ENCODE measurements at places on chromosomes 4 and X. TPM values are rescaled to one million over a fixed set of nuclear protein-coding genes. Genes with fewer than 3 reads are reported as not detected.
A peak's percentile ranks its signal among the peaks of the same experiment; 100 is the strongest.

- H3K36me3 ChIP-seq: no peaks in the 10 kb centered on the region
- no peak overlapping the region for H3K27ac ChIP-seq
- H3K27me3 ChIP-seq: no peaks in the 10 kb centered on the region
- DNase-seq: no peak
- no peak overlapping the region for H3K4me3 ChIP-seq
These were observed 66.3 kb downstream of the SMC1A start for GRCh38 chrX:53356186-53356585.

AMBN gene
- polyA plus RNA-seq: not detected

CLDN22 gene
- 0.06 TPM for polyA plus RNA-seq

DNA sequence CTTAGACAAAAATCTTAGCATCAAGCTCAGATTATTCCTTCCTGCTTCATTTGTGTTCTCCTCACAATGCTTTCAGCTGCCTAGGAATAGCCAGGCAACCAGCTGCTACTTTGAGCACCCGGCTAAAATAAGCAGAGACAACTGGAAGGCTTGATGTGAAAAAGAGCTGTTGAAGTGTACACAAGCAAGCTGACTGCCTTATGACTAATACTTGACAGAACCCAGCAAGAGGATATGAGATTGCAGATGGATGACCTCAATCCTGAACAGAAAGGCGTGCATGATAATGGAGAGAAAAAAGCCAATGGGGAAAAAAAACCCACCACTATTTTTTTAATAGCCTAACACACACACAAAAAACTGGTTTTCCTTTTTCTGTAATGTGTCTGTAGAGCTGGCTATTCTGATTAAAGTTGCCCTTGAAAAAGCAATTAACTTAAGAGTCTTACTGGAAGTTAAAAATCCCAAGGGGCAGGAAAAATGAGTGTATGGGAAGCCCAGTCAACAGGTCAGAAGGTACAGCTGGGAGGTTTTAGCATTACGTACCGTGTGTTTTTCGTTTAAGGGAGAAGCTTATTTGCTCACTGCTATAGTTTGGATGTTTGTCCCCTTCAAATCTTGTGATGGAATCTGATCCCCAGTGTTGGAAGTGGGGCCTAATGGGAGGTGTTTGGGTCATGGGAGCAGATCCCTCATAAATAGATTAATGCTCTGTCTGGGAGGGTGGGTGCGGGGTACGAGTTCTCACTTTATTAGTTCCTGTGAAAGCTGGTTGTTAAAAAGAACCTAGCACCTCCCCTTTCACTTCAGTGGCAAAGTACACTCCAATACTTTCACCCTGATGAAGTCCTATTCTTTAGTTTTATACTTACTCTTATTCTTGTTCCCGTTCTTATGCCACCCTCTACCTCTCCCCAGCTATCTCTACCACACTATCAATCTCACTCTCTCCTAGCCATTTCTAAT is 37.1 kb upstream of the HERC6 start:
- H3K36me3 ChIP-seq: no peaks in the 10 kb centered on the region
- no peaks in the 10 kb centered on the region for H3K27me3 ChIP-seq
- H3K4me3 ChIP-seq: no peak overlapping the region
- no peak overlapping the region for H3K27ac ChIP-seq

- no peaks in the 10 kb centered on the region for H3K36me3 ChIP-seq
- H3K27me3 ChIP-seq: no peaks in the 10 kb centered on the region
- no peak overlapping the region for H3K4me3 ChIP-seq
- H3K27ac ChIP-seq: no peak overlapping the region
- H3K4me1 ChIP-seq: no peaks in the 10 kb centered on the region
These were observed 329.4 kb upstream of the PABPC4L start for GRCh38 chr4:134531013-134531412.

- no peak overlapping the region for H3K4me3 ChIP-seq
- no peaks in the 10 kb centered on the region for H3K27me3 ChIP-seq
- no peaks in the 10 kb centered on the region for H3K36me3 ChIP-seq
These were observed 401.2 kb downstream of the TLL1 start for GRCh38 chr4:166274136-166274761.

ADGRG2 gene
- 0.22 TPM for polyA plus RNA-seq

RHOXF2 gene
- polyA plus RNA-seq: not detected

RPA4 gene
- polyA plus RNA-seq: not detected

NPY2R gene
- not detected for polyA plus RNA-seq

- no peaks in the 10 kb centered on the region for H3K36me3 ChIP-seq
- no peak overlapping the region for H3K4me3 ChIP-seq
- H3K27me3 ChIP-seq: no peaks in the 10 kb centered on the region
- no peaks in the 10 kb centered on the region for H3K4me1 ChIP-seq
These were observed 1699.8 kb upstream of the IGFBP7 start for GRCh38 chr4:58809948-58810347.

DNA sequence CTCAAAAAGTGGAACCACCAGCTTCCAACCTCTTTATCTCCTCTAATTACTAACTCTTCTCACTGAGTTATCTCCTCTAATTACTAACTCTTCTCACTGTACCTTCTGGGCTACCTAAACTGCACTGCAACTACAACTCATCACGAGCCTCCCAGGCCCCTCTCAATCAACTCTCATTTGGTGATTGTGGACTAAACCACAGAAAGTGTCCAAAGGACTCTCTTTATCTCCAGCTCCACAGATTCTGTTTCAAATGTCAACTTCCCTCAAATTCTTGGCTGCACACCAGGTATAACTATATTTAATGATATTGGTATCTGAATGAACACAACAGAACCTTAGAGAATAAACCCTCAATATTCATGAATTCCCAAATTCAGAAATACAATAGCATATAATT is 182.9 kb downstream of the MAML3 start:
- DNase-seq: no peak
- H3K4me3 ChIP-seq: no peak overlapping the region
- no peak overlapping the region for H3K27ac ChIP-seq
- no peaks in the 10 kb centered on the region for H3K27me3 ChIP-seq
- H3K4me1 ChIP-seq: no peaks in the 10 kb centered on the region

GRCh38 chrX:103220511-103221323 is 5.8 kb downstream of the BEX4 start:
- H3K4me3 ChIP-seq: no peak overlapping the region
- no peaks in the 10 kb centered on the region for H3K27me3 ChIP-seq
- no peak for DNase-seq
- H3K27ac ChIP-seq: no peak overlapping the region
- H3K36me3 ChIP-seq: peaks cover 3% of the 10 kb centered on the region

GRCh38 chrX:29012867-29013266 is 425.6 kb downstream of the IL1RAPL1 start:
- no peak for DNase-seq
- H3K27ac ChIP-seq: no peak overlapping the region
- no peaks in the 10 kb centered on the region for H3K36me3 ChIP-seq
- no peaks in the 10 kb centered on the region for H3K4me1 ChIP-seq

SRPX gene
- 5.1 TPM for polyA plus RNA-seq

GRCh38 chr4:186037692-186038658 is 31.0 kb upstream of the TLR3 start:
- H3K36me3 ChIP-seq: no peaks in the 10 kb centered on the region
- H3K27me3 ChIP-seq: no peaks in the 10 kb centered on the region
- H3K4me3 ChIP-seq: no peak overlapping the region
- H3K4me1 ChIP-seq: no peaks in the 10 kb centered on the region
- no peak overlapping the region for H3K27ac ChIP-seq
- peak; percentile 76 for DNase-seq

- no peaks in the 10 kb centered on the region for H3K36me3 ChIP-seq
- no peak overlapping the region for H3K4me3 ChIP-seq
- no peaks in the 10 kb centered on the region for H3K27me3 ChIP-seq
- no peak overlapping the region for H3K27ac ChIP-seq
- no peaks in the 10 kb centered on the region for H3K4me1 ChIP-seq
- no peak for DNase-seq
These were observed 31.6 kb upstream of the DDX3X start for GRCh38 chrX:41302370-41302769.

CLDN34 gene
- polyA plus RNA-seq: 0.10 TPM

PCYT1B gene
- 0.63 TPM for polyA plus RNA-seq

IQCM gene
- polyA plus RNA-seq: not detected

DNA sequence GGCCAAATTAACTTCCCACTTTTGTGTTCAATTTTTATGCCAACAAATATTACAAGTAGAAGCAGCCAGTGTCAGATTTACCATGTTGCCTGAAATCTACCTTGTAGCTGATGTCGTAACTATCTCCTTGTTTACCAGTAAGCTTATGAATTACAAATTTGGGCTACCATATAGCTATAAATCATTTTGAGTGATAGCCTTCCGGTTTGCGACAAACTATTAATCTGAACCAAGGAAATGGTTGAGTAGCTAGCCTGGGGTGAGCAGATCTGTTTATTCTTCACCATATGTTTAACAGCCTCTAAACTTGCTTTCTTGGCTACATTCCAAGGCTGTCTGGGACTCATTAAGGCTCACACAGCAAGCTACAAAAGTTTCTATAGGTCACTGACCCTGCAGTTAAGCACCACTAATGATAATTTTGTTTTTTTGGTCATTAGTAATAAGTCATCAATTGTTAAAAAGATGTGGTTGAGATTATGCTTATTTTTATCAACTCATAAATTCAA is 218.7 kb upstream of the SPOCK3 start:
- no peak for DNase-seq
- no peak overlapping the region for H3K27ac ChIP-seq
- no peaks in the 10 kb centered on the region for H3K27me3 ChIP-seq
- H3K4me1 ChIP-seq: no peaks in the 10 kb centered on the region
- no peak overlapping the region for H3K4me3 ChIP-seq

DNA sequence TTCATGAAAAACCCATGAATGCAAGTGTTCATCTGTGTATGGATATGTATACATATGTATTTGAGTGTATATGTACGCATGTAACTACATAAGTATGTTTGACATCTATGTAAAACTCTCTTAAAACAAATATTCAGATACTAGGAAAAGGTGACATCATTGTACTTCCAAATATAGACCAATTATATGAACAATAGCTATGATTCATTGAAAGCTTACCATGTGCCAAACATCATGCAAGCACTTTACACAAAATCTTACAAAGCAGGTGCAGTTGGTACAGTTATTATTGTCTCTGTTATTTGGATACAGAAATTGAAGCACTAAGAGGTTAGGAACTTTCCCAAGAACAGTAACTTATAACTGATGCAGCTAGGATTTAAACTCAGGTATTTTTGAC is 21.4 kb downstream of the MAGEB17 start:
- no peaks in the 10 kb centered on the region for H3K27me3 ChIP-seq
- H3K4me1 ChIP-seq: no peaks in the 10 kb centered on the region
- H3K4me3 ChIP-seq: no peak overlapping the region
- no peaks in the 10 kb centered on the region for H3K36me3 ChIP-seq
- H3K27ac ChIP-seq: no peak overlapping the region

MAGEB2 gene
- polyA plus RNA-seq: not detected

ACE2 gene
- polyA plus RNA-seq: 389 TPM

DNA sequence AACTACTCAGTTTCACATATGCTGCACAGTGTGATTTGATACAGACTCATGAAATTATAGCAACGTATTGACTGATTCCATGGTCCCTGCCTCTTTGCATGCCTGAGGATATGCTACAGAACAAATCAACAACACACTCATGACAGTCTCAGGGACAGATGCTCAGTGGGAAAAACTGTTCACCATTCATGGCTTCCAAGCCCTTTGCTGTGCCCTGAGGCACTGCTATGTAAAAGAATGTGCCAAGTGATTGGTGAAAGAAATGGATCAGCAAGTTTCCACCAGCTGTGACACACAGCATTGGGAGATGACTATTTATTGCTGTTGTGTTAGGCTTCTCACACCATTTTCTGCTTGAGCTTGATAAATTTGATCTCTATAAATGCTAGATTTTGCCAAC is 825.6 kb upstream of the INTU start:
- no peak overlapping the region for H3K27ac ChIP-seq
- H3K4me3 ChIP-seq: no peak overlapping the region
- no peaks in the 10 kb centered on the region for H3K36me3 ChIP-seq
- H3K4me1 ChIP-seq: no peaks in the 10 kb centered on the region
- H3K27me3 ChIP-seq: no peaks in the 10 kb centered on the region
- DNase-seq: no peak

CORIN gene
- polyA plus RNA-seq: not detected

DNA sequence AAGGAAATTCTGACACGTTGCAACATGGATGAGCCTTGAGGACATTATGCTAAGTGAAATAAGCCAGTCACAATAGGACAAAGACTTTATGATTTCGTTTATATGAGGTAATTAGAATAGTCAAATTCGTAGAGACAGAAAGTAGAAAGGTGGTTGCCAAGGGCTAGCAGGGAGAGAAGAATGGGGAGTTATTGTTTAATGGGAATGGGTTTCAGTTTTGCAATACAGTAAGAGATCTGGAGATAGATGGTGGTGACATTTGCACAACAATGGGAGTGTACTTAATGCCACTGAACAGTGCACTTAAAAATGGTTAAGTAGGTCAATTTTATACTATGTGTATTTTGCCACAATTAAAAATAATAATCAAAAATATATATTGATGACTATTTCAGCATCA is 43.4 kb upstream of the TMEM154 start:
- no peaks in the 10 kb centered on the region for H3K4me1 ChIP-seq
- no peaks in the 10 kb centered on the region for H3K27me3 ChIP-seq
- no peak overlapping the region for H3K4me3 ChIP-seq
- H3K36me3 ChIP-seq: no peaks in the 10 kb centered on the region
- no peak for DNase-seq

- no peaks in the 10 kb centered on the region for H3K4me1 ChIP-seq
- H3K4me3 ChIP-seq: no peak overlapping the region
- H3K36me3 ChIP-seq: no peaks in the 10 kb centered on the region
- DNase-seq: peak; percentile 37
These were observed 32.1 kb downstream of the NDUFB11 start for GRCh38 chrX:47112316-47112954.

PAGE4 gene
- not detected for polyA plus RNA-seq

HAUS3 gene
- polyA plus RNA-seq: 4.3 TPM

NXF2B gene
- polyA plus RNA-seq: 0.07 TPM

XKRX gene
- 2.7 TPM for polyA plus RNA-seq

DNA sequence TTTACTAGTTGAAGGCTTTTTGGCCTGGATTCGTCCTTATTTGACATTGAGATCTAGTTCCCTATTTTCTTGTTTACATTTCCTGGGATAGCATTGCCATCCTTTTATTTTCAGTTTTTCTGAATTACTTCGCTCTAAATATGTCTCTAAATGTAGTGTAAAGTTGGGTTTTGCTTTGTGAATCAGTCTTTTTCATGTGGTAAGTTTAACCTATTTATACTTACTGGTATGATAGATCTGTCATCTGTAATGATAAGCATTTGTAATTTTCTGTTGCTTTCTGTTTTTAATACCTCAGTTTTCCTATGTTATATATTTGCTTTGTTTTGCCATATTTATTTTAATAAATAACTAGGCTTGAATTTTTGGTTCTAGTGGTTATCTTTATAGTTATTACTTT is 6.7 kb downstream of the PDK3 start:
- DNase-seq: no peak
- H3K4me1 ChIP-seq: no peaks in the 10 kb centered on the region
- H3K27me3 ChIP-seq: no peaks in the 10 kb centered on the region
- H3K27ac ChIP-seq: no peak overlapping the region
- H3K4me3 ChIP-seq: no peak overlapping the region

HAND2 gene
- polyA plus RNA-seq: 4.1 TPM

Measured in small intestine (tissue), 16 donors.